T-helper 9 cell (primary cell): ENCODE measurements at places on chromosomes 5 and 9.

DNA sequence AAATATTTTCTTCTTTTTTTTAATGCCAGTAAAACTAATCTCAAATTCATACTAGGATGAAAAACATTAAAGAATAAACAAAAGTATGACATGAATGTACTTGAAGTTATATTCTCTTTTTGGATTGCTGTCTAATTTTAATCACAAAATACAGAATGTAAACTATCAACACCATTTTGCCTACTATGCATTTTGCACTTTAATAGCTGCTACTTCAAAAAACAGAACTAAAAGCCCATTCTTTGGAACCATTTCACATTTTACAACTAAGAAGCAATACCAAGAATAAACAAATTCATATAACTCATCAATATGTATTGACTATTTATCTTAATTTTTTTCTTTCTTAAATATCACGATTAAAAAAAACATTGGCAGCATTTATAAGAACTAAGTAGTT is 58.1 kb downstream of the ADAMTS6 start:
- DNase-seq: no peak

DNA sequence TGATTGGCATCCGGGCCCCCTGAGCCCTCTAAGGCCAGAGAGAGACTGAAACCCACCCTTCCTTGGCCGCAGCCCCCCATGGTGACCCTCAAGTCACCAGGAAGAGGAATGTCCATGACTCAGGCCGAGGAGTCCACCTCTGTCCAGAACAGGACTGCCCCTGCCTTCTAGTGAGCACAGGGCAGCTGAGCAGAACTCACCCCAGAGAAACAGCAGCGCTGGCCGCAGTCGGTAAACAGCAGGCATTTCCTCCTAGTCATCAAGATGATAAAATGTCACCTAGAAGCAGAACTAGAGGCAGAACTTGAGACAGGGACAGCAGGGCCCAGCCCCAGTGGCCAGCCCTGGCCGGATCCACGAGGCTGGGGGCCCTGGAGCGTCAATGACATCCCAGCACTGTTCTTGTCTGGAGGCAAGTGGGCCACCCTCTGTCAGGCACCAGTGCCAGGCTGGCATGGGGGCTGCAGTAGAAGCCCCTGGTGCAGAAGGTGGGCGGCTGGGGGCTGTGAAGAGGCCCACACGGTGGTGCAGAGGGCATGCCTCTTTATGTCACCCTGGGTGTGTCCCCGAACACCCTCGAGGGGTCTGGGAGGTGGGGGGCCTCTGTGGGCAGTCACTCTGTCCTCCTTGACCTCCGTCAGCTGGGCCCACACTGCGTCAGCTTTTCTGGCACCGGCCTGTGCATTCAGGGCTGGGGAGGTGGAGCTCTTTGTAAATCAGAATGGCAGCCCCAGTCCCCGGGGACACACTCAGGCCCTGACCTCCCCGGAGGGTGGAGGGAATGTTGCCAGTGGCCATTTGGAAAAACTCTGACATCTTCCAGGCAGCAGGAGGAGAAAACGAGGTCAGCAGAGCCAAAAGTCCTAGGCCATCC is 83.0 kb downstream of the NTNG2 start:
- DNase-seq: no peak

DNA sequence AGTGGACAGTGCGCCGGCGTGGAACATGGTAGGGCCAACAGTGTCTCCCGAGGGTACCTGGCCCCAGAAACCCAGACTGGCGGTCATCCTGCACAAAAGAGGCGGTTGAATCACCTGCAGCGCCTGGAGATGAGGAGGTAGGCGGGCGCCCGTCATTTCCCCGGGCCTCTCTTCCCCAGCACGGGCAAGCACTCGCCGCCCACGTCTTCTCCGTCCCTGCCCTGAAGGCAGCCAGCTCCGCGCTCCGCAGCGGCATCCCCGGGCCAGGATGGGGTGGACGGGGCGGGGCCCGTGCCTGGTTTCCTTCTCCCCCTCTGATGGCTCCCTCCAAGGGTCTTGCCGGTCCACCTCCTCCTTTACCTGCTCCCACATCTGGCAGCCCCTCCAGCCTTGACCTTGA is 27.1 kb upstream of the N4BP3 start:
- no peak for DNase-seq

DNA sequence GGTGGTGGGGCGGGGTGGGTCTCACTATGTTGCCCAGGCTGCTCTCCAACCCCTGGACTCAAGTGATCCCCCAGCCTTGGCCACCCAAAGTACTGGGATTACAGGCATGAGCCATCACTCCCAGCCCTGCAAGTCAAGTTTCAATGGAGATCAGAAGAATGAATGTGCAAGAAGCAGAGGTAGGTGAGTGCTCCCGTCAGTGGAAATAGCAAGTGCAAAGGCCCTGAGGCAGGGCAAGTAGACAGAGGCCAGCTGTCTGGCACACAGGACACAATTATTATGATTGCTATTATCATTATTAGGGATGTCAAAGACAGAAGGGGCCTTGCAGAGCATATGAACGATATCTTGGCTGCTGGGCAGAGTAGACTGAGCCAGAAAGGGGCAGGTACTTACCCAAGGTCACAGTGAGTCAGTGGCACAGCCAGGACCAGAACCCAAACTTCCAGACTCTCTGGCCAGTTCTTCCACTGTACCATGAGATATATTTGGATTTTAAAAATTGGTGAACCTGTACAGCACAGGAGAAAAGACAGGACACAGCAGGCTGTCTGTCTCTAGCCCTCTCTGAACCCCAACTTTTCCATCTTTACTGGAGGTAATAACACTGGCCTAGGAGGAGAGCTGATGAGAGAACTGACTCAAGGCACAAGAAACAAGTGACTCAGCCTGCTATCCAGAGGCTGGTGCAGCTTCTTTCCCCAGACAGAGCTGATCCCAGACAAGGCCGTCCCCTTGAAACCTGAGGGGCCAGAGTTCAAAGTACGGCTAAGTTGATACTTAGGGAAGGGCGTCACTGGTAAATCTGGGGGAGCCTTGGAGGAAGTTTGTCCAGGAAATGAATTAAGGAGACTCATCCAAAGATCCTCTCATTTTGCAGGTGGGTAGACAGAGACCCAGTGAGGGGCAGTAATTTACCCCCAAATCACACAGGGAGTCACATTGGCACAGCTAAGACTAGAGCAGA is 1.4 kb downstream of the HDHD3 start:
- DNase-seq: no peak

GRCh38 chr9:100534401-100534800 is 43.5 kb upstream of the CAVIN4 start:
- DNase-seq: no peak

DNA sequence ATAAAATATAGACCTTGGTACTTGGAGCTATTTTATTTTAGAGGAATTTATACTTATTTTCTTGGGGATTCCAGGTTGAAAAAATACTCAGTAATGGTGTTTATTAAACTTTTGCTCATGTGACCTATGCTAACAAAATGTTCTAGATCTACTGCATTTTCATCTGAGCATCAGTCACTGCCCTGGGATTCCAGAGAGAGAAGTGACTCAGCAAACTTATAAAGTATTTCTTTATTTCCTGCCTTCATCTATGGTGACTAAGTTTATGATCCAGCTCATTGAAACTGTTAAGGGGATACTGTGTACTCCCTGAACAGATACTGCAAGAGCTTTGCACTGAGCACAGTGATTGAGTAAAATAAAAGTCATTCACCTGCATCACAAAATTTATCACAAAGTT is 298.5 kb upstream of the CDH18 start:
- no peak for DNase-seq

DNA sequence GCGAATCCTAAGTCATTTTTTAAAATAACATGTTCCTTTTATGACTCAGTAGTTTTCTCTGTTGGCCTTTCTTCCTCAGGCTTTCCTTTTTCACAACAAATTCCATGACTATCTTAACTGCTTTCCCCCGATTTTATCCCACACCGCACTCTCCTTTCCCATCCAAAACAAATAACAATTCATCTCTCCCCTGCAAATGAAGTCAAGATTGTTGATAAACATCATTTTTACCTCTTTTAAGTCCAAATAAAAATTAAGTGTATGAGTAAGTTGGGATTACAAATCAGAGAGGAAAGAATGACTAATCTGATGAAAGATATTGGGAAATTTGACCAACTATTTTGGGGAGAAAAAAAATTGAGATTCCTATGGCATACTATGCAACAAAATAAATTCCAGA is 47.3 kb downstream of the SEC61B start:
- DNase-seq: no peak

GRCh38 chr5:126265917-126266316 is 157.3 kb upstream of the GRAMD2B start:
- no peak for DNase-seq

- no peak for DNase-seq
These were observed 66.2 kb upstream of the RUFY1 start for GRCh38 chr5:179484201-179484600.

DNA sequence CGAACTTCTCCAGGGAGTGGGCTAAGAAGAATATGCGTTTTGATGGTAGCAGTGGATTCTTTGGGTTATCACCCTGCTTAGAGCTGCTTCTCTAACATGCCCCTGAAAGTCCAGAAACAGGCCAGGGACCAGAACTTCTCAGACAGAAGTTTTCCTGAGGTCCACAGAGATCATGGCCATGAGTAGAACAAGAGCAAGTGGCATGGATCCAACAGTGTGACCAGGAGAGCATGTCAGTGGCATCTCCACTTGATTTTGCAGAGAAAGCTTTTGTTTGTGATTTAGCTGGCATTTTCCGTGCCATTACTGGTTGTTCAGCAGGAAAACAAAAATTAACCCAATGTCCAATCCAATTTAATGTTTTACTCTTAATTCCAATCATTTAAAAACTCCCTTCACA is 298.5 kb upstream of the CD180 start:
- no peak for DNase-seq

- DNase-seq: no peak
These were observed 653.4 kb upstream of the ZNF608 start for GRCh38 chr5:125399885-125400284.

DNA sequence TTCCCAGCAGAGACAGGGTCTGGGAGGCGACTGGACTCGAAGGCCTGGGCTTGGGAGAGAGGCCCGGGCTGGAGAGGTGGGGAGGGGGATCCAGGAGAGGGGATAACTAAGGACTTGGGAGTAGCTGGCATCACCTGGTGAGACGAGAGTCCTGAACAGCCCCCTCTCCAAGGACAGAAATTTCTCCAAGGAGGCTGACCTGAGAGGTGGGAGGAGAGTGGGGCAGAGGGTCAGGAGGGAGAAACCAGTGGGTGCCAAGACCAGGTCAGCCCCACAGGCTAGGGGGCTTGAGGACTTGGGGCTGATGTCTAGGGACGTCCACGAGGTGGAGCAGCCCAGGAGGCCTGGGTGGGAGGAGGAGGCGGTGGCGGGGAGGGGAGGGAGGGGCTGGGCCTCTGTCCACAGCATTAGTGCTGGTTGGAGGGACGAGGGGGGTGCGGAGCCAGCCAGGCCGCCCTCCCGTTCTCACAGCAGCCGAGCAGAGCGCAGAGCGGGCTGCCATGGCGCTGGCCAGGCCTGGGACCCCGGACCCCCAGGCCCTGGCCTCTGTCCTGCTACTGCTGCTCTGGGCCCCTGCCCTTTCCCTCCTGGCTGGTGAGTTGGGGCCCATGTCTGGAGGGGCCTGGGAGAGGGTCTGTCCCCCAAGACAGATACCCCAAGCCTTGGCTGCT is at the start of gene CRB2:
Gene CRB2, plus strand, starts transcription at position 437 of the 671 bp plus-strand sequence. Its CDS starts 64 bp downstream, at position 501.
- no peak for DNase-seq

- DNase-seq: no peak
These were observed 10.0 kb upstream of the FAM169A start for GRCh38 chr5:74875994-74876791.

- no peak for DNase-seq
These were observed 7.0 kb upstream of the SPOUT1 start for GRCh38 chr9:128836509-128837145.

DNA sequence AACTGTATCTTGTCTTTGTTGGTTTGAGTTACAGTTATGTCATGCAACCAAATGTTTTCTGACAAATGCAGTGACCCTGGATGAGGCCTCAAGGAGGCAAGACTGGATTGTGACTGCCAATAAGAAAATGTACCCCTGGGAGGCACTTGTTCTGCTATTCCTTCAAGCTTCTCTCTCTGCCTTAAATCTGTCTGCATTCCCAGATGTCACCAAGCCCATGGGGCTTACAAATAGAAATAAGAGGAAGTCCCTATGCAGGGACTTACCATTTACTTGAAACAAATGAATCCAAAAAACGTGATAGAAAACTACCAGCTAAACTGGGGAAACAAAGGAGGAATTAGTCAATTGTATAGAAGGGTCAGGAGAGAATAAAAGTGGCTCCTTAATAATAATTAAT is 8.2 kb upstream of the PARP8 start:
- no peak for DNase-seq

- DNase-seq: no peak
These were observed 440.0 kb downstream of the SEMA5A start for GRCh38 chr5:9105851-9106250.

GRCh38 chr5:90563108-90563507 is 4.5 kb downstream of the ADGRV1 start:
- DNase-seq: no peak

- DNase-seq: no peak
These were observed 252.4 kb upstream of the WWC1 start for GRCh38 chr5:168039039-168039438.

DNA sequence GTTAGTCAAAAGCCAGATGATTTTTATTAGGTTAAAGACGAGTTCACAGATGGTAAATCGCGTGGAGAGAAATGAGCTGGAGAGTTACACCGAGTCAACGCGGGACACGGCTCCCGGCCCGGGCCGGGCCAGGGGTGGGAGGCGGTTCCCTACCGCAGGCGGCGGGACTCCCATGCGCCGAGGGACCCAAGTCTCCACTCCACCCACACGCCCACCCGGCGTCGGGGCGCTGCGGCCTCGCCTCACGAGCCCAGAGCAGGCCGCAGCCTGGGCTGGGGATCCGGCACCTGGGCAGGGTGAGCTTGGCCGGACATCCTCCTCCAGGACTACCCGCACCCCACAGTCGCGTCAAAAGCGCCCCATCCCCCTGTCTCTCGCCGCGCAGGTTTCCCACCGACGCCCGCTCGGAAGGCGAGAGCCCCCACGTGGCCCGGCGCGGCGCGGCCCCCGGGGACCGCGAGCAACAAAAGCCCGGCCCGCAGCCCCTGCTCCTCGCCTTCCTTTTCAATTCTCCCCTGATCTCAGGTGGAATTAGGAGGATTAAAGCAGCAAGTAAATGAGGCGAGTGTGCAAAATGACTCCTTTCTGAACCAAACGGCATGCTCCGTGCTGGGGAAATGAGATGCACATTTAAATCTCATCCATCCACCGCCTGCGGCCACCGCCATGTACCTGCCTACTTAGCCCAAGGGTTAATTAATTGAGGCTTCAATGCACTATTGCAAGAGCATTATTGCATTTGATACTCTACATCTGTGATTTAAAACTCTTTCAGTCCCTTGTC is 196.5 kb upstream of the TBCA start:
- DNase-seq: no peak

DNA sequence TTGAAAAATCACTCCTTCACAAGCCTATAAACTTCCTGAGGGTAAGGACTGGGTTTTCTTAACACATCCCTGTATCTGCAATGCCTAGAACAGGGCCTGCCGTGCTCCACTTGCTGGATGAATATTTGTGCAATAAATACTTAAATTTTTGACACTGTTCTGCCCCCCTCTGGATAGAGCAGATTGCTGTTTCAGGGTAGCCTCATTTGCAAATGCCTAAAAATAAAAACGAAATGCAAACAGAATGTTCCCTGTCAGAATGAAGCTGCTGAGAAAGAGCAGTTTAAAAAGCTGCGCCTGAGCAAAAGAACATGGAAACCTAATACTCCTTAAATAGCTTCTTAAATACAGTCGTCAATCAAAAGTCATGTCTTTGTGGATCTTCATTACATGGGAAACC is 385.3 kb downstream of the PRELID2 start:
- DNase-seq: no peak

- DNase-seq: no peak
These were observed 7.5 kb upstream of the UBE2R2 start for GRCh38 chr9:33809506-33809905.

- no peak for DNase-seq
These were observed 8.4 kb downstream of the MTAP start for GRCh38 chr9:21810881-21811280.

- no peak for DNase-seq
These were observed 26.0 kb downstream of the ADAMTSL1 start for GRCh38 chr9:18499980-18500379.
